ENCODE measurements at places on chromosomes 13 and 19. TPM values are rescaled to one million over a fixed set of nuclear protein-coding genes. Genes with fewer than 3 reads are reported as not detected.

DNA sequence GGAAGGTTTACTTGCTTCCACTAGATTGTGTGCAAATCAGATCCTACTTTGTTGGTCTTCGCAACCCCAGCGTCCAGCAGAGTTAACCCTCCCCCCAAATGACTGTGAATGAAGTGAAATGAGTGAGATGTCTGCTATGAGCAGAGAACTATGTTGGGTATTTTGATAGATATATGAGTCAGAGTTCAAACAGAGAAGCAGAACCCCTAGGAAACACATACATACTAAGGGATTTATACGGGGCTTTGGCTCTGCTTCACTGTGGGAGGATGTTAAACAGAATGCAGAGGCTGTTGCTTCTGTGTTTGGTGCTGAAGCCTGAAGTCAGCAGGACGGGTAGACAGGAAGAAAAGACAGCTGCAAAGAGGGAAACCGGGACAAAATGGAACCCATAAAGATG, 197.0 kb downstream of the MZT1 start:
- DNase-seq, result no peak

DNA sequence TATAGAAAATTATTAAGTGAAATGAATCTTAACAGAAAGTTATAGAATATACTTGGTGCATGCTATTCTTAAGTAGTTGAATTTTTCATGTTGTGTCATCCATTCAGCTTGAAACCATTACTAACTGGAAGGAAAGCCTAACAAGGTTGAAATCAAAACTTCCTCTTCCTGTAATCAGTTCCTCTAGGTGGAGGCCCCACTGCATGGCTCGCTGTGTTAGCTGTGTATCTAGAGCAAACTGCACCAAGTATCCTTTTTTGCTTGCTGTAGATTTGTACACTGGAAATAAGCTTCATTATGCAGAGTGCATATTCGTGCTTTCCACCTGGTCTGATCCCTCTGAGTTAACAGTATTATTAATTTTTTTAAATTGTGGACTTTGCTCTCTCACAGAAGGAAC, 1146.1 kb downstream of the EFNB2 start:
- no peak for DNase-seq

DNA sequence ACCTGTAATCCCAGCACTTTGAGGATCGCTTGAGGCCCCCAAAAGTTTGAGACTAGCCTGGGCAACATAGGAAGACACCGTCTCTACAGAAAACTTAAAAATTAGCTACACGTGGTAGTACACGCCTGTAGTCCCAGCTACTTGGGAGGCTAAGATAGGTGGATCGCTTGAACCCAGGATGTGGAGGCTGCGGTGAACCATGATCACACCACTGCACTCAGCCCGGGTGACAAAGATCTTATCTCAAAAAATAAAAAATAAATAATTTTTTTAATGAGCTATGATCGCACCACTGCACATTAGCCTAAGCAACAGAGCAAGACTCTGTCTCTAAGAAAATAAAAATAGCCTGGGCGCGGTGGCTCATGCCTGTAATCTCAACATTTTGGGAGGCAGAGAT, 6.6 kb downstream of the RCBTB2 start:
- DNase-seq, result no peak

CBLC gene
- 10.5 TPM for total RNA-seq

DNA sequence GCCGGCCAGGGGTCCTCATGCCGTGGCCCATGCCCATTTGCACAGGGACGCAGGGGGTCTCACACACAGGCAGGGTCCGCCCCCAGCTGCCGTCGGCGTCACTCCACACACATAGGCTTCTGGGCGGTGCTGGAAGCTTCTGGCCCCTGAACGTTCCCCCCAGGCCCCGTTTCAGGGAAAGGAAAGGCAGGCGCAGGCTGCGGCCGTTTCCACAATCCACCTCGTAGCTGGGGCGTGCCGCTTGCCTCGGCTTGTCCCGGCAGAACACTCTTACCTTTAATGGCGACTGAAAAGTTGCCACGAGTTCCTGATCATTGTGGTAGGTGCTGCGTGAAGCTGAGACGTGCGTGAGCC, 53.4 kb downstream of the MCF2L start:
- DNase-seq, result peak; percentile 77

- DNase-seq, result no peak
Measured at GRCh38 chr13:44934724-44935123, 54.5 kb downstream of the NUFIP1 start.

GRCh38 chr13:41502673-41503072, 45.3 kb downstream of the RGCC start:
- no peak for DNase-seq
